Epithelial cell of esophagus (primary cell): ENCODE measurements at places on chromosomes 3 and 15.

GRCh38 chr3:151314593-151314992 lies 2.0 kb downstream of the GPR87 start:
- DNase-seq: no peak

- DNase-seq: no peak
These were observed 777 bp upstream of the EIF4A2 start for GRCh38 chr3:186782542-186783057.

GRCh38 chr3:197730200-197730599 lies 6.5 kb downstream of the RUBCN start:
- peak; percentile 74 for DNase-seq

DNA sequence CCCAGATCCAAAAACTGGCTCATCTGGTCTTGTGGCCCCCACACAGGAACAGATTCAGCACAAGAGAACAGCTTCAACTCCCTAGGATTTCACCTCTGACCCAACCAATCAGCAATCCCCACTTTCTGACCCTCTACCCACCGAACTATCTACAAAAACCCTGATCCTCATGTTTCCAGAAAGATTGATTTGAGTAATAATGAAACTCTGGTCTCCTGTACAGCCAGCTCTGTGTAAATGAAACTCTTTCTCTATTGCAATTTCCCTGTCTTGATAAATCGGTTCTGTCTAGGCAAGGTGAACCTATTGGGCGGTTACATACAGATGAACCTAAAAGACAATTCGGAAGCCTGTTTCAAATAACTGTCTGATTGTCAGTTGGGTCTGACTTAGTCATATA lies 847.6 kb upstream of the ALCAM start:
- DNase-seq: no peak

GRCh38 chr3:169118666-169119370 lies 544.7 kb downstream of the MECOM start:
- DNase-seq: no peak

DNA sequence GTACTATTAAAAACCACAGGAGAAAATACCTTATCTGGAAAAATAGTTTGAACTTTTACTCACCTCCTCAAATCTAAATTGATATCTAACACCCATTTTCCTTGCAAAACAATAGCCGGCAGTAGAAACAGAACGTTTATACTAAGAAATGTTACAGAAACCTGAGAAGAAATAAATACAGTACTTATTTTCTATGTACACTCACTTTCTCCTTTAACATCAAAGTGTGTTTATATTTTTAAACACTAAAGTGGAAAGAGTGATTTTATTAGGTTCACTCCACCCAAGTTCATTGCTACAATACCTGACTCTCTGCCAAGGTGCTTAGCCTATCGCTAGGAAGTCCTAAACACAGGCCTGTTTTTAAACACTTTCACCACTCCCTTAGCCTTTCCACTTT lies 87.8 kb upstream of the TJP1 start:
- no peak for DNase-seq

DNA sequence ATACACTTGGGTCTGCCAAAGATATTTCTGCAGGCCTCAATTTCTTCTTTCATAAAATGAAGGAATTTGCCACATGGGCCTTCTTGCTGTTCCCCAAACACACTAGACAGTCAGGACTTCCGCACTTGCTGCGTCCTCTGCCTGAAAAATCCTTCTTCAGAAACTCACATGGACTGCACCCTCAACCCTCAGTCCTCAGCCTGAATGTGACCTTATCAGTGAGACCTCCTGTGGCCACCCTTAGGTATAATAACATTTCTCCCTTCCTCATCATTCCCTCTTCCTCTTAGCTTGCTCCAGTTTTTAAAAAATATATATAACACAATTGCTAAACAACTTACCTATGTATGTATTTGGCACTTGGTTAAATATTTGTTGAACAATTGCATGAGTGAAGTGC lies 257.5 kb downstream of the MFSD1 start:
- DNase-seq: no peak

DNA sequence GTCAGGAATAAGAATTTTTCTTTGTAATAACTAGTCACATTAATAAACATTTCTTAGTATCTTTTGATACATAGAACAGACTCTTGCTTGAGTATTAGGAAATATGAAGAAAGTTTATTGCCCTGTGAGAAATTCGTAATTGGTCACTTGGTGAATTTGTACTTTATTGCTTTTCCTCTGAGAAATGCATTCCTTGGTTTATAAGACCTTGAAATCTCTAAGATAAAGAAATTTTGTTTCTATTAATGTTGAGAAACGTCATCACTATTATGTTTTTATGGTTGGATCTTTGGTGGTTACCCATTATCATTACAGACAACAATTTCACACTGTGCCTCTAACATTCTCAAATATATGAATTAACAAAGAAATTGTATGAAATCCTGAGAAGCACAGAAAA lies 652.0 kb upstream of the NECTIN3 start:
- DNase-seq: no peak

DNA sequence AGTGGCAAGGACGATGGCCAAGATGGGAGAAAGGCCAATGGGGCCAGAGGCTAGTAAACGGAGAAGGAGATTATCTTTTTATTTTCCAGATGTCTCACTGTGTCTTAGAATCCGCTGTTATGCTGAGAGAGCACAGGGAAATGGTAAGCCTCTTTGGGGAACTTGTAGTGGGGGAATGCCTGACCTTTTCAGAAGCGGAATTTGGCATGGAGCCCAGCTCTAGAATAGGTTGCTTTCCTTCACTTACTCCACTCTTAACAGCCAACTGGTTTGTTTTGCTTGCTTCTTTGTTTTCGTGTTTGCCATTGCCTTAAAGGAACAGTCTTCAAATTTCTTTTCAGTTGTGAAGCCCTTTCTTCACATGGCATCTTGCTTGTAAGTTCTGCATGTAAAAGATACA lies 316.2 kb upstream of the THRB start:
- DNase-seq: no peak

DNA sequence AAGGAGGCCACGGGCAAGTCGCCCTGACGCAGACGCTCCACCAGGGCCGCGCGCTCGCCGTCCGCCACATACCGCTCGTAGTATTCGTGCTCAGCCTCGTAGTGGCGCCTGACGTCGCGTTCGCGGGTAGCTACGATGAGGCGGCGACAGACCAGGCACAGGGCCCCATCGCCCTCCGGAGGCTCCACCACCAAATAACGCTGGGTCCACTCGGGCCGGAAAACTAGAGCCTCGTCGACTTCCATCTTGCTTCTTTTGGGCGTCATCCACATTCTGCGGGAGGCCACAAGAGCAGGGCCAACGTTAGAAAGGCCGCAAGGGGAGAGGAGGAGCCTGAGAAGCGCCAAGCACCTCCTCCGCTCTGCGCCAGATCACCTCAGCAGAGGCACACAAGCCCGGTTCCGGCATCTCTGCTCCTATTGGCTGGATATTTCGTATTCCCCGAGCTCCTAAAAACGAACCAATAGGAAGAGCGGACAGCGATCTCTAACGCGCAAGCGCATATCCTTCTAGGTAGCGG lies at the start of gene EPM2AIP1:
Gene EPM2AIP1, minus strand, starts transcription at position 326 of the 520 bp plus-strand sequence. Its CDS starts 54 bp downstream, at position 272.
- DNase-seq: peak; percentile 100

DNA sequence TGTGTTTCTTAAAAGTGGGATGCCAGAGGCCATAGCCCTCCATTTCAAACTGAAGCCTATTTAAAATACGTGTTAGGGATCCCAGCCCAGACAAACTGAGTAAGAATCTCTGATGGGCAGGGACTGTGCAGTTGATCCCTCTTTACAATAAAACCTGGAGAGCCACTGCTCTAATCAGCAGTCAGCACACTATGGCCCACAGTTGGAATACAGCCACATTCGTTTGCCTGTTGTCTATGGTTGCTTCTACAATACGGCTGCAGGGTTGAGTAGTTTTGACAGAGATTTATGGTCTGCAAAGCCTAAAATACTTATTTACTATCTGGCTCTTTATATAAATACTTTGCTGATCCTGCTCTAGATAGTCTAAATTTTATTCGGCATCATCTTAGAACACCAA lies 32.4 kb downstream of the TJP1 start:
- no peak for DNase-seq

GRCh38 chr3:123733805-123734526 lies 149.1 kb upstream of the HACD2 start:
- DNase-seq: peak; percentile 90

GRCh38 chr3:64259636-64260035 lies 34.4 kb upstream of the PRICKLE2 start:
- no peak for DNase-seq

DNA sequence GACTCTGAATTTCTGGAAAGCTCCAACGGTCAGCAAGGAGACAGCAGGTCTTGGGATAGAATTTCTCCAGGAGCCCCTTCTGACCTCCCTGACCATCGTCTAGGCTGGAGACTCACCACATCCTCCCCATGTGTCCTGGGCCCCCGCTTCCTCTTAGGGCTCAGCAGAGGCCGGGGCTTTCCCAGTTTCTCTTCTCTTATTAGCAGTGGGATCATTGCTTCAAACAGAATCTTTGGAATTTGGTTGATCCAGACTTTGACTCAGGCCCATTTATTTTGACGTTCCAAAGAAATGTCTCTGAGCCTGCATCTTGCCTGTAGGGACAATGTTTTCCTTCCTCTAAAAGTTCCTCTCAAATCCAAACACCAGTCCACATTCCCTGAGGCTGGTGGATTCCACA lies 38.4 kb upstream of the SLC6A6 start:
- DNase-seq: no peak

GRCh38 chr3:127751163-127751621 lies 71.1 kb downstream of the MGLL start:
- peak; percentile 86 for DNase-seq

DNA sequence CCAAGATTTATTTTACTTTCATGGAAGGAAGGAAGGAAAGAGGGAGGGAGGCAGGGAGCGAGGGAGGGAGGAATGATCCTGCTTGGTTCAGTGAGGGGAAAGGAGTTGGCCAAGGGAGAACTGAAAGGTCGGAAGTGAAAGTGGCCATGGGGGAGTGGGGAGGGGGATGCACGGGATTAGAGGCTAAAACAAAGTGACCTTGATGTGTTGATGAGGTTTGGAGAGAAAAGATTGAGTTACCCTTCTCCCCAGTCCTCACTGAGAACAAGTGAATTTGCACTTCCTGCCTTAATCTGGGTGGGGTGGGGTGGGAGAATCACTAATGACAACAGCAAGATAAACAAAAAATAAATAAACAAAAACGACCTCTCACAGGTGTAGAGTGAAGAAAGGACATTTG lies 212.0 kb upstream of the TLE3 start:
- no peak for DNase-seq

- DNase-seq: no peak
These were observed 72.1 kb upstream of the SETMAR start for GRCh38 chr3:4231041-4231440.

GRCh38 chr15:80760960-80761359 lies 18.2 kb upstream of the CEMIP start:
- no peak for DNase-seq

DNA sequence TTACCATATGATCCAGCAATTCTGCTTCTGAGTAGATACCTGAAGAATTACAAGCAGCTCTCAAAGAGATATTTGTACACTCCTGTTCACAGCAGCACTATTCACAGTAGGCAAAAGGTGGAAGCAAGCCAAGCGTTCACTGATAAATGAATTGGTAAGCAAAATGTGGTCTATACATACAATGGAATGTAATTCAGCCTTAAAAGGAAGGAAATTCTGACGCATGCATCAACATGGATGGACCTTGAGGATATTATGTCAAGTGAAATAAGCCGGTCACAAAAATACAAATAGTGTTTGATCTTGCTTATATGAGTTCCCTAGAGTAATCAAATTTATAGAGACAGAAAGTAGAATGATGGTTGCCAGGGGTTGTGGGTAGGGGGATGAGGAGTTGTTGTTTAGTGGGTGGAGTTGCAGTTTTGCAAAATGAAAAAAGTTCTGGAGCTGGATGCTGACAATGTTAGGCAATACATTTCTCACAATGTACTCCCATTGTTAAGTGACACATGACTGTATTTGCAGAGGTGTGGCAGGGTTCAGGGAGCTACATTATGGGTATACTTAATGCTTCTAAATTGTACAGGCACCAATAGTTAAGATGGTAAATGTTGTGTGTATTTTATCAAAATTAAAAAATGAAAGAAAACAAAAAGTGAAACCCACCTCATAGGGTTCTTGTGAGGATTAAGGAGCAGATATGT lies 26.7 kb downstream of the SLC6A1 start:
- DNase-seq: peak; percentile 38

DNA sequence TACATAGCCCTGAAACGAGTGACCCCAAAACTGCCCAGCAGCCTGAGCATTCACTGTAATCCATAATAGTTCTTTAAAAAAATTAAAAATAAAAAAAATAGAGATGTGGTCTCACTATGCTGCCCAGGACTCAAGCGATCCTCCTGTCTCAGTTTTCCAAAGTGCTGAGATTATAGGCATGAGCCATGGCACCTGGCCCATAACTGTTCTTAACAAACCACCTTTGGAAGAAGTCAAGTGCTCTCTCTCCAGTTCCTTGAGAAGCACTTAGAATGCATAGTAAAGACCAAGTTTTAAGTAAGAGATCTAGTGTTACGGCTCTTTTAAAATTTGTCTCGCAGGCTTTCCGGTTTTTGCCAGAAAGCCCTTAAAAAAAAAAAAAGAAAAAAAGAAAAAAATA lies 8.2 kb downstream of the CDC25A start:
- no peak for DNase-seq

GRCh38 chr3:22685597-22685996 lies 517.5 kb upstream of the UBE2E2 start:
- DNase-seq: peak; percentile 58

GRCh38 chr3:102089239-102089638 lies 239.9 kb downstream of the NFKBIZ start:
- DNase-seq: no peak

DNA sequence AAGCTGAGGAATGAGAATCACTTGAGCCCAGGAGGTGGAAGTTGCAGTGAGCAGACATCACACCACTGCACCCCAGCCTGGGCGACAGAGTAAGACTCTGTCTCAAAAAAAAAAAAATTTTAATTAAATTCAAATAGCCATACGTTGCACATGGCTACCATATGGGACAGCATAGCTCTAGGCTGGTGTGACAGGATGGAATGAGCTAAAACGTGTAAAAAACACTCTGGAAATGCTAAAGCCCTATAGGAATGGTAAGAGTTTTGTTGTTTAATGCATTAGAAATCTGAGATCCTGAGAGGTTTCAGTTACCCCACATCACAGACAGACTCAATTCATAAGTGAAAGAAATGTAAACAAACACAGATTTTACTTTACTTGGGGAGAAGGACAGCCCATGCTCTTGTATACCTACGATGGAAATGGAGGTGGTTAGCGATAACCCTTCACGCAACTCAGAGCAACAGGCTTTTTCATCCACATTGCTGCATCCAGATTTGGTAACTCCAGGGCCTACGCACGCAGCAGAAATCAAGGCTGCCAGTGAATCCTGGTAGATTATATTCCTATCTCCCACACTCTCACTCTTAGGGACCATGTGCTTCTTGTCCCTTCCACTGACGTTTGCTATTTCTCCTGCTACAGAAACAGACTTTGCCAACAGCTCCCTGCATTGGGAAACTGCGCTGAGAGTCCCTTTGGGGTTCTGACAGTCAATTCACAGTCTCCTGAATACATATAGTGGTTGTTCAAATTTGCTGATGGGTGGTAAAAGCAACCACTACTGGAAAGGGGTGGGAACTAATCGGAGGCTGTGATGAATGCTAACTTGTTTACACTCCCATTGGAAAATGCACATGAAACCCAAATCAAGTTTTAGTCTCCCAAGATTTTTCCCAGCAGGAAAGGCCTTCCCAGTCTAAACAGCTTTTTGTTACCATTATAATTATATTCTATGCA lies 3.1 kb downstream of the SH3BP5 start:
- DNase-seq: no peak
